ENCODE measurements at places on chromosomes 5 and 9.

DNA sequence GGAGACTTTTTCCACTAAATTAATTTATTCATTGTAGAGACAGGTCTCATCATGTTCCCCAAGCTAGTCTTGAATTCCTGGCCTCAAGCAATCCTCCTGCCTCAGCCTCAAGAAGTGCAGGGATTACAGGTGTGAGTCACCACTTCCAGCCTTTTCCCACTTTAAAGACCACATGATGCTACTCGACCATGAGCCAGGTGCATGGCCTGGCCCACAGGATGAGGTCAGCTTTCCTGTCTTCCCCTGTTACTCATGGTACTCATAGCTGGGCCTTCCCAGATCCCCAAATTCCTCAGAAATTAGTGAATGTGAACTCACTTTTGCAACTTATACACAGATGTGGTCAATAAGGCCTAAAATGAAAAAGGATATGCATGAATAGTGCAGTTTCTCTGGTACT lies 395.9 kb downstream of the SEMA5A start:
- DNase-seq: peak; percentile 98

DNA sequence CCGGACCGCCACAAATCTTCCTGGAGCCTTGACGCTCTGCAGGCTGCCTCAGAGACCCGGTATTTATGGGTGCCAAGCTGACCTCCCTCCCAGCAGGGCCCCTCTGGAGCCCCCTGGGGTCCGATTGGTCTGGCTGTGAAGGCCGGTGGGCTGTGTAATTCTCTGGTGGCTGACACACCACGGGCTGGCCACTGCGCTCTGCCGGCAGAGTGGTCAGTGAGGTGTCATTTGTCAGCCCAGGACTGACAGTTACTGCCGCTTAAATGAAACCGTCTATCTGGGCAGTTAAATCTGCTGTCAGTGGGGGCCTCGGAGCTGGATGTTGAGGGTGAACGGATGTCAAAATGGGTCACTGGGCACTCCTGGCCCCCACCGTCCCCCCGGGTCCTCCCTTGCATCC lies 10.7 kb downstream of the NR5A1 start:
- no peak for DNase-seq

- DNase-seq: peak; percentile 71
These were observed 287.8 kb upstream of the RASA1 start for GRCh38 chr5:86979811-86980411.

GRCh38 chr5:31763424-31763823 lies 124.5 kb downstream of the PDZD2 start:
- no peak for DNase-seq

GRCh38 chr5:50715001-50715400 lies 48.6 kb downstream of the PARP8 start:
- DNase-seq: no peak

DNA sequence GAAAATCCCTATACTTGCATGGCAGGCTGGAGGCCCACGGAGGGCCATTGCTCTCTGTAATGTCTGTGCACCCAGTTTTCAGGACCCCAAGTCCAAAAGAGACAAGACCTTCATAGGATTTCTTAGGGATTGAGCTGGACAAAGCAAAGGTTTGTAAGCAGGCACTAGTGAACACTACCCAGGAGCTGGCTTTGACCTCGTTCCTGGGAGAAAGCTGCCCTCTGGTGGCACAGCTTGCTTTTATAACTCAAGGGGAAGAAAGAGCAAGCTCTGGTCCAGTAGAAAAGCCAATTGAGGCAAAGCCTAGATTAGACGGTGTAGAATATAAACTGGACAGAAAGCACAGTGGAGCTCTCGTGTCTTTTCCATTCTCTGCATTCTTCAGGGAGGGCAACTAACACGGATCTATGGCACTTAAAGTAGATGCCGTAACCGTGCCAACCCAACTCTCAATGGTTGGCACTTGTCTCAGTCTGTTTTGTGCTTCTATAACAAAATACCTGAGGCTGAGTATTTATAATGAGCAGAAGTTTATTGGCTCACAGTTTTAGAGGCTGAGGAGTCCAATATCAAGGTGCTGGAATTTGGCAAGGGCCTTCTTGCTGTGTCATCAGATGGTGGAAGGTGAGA lies 7.9 kb downstream of the GABRP start:
- DNase-seq: peak; percentile 56

GRCh38 chr5:40687321-40687720 lies 7.6 kb downstream of the PTGER4 start:
- no peak for DNase-seq

DNA sequence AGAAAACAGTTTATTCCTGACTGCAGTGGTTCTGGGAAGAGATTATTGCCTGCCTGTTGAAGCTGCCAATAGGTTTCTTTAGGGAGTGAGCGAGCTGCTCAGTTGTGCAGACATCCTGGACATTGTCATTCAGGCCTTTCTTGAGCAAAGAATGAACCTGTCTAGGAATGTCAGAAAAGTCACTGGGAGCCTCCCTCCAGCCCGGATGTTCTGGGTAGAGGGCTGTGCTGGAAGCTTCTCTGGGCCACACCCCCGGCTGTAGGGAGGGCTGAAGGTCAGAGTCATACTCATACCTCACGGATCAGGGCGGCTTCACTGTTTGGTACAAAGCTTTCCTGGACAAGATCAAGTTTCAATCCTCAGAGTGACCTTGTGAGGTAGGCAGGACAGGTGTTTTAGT lies 33.4 kb upstream of the TBC1D2 start:
- no peak for DNase-seq

- no peak for DNase-seq
These were observed 6.8 kb downstream of the EPB41L4B start for GRCh38 chr9:109314011-109314531.

GRCh38 chr9:134039386-134040175 lies 14.3 kb downstream of the BRD3OS start:
- DNase-seq: no peak

DNA sequence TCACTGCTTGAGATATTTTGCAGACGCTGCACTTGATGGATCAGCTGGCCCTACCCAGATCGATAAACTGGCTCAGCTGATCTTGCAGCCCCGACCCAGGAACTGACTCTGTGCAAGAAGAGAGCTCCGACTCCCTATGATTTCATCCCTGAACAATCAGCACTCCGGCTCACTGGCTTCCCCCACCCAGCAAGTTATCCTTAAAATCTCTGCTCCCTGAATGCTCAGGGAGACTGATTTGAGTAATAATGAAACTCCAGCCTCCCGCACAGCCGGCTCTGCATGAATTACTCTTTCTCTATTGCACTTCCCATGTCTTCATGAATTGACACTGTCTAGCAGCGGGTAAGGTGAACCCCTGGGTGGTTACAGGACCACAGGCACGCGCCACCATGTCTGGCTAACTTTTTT lies 16.9 kb upstream of the NANS start:
- peak; percentile 38 for DNase-seq

- peak; percentile 89 for DNase-seq
These were observed 46.4 kb upstream of the CTNNA1 start for GRCh38 chr5:138706655-138707480.

DNA sequence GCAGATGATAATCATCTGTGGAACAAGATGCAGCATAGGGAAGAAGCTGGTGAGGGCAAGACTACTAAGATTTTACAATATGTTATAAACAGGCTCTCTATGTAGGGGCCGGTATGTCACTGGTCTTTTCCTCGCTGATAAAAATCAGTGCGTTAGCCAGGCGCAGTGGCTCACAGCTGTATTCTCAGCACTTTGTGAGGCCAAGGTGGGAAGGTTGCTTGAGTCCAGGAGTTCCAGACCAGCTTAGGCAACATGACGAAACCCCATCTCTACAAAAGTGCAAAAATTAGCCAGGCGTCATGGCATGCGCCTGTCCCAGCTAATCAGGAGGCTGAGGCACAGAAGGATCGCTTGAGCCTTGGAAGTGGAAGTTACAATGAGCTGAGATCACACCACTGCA lies 135.9 kb downstream of the TUSC1 start:
- no peak for DNase-seq

DNA sequence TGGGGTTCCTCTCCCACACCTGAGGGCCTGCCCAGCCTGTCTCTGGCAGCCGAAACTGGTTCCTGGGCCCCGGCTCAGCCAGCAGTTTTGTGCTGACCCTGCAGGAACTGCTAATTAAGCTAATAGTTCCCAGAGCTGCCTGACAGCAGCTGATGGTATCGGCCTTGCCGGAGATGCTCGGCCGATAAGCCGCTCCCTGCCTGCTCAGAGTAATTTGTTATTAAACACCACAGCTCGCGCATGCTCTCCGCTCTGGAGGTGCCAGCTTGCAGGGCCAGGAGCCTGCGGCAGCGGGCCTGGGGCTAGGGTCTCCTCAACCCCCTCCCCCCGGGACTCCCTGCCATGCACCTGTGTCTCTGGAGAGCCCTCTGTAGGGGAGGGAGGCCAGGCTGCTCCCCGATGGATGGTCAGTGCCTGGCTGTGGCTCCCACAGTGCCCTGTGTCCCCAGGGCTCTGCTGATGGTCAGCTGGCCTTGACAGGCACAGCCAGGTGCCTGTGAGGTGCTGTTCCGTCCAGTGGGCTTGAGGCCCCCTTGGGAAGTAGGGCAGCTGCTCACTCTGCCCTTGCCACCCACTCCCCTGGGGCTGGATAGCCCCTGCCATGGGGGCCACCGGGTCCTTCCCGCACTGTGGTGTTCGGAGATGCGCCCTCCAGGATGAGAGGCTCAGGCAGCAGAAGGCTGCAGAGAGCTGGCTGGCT lies 41.7 kb downstream of the RXRA start:
- no peak for DNase-seq

DNA sequence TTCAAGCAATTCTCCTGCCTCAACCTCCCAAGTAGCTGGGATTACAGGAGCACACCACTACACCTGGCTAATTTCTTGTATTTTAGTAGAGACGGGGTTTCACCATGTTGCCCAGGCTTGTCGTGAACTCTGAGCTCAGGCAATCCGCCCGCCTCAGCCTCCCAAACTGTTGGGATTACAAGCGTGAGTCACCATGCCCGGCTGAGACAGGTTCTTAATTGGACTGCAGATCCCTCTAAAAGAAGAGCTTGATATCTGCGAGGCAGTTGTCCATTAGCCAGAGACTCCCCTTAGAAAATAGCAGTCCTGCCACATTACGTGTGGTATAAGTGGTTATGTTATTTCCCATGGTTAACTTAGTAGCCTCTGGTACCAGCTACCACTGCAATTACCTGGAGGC lies 46.6 kb upstream of the NPR3 start:
- no peak for DNase-seq

- DNase-seq: peak; percentile 81
These were observed 10.4 kb downstream of the LRRC8A start for GRCh38 chr9:128892221-128892921.

All from IMR-90 (cell line).